ENCODE measurements at places on chromosomes 13 and 19.
A peak's percentile ranks its signal among the peaks of the same experiment; 100 is the strongest.

DNA sequence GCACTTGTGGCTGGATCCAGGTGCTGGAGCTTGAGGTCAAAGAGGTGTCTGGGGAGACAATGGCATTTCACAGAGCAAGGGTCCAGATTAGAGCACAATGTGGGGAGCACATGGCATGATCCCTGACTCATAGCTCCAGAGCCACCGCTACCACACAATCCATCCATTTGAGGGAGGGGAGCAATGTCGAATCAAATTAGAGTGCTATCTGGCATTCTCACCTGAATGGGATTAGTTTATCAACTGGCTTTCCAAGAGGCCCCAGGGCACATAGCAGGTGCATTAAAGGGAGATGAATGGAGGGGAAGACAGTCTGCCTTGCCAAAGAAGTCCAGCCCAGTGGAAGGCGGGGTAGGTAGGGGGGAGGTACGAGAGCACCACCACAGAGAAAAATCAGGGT, 194.4 kb upstream of the GPR12 start:
- DNase-seq: no peak

DNA sequence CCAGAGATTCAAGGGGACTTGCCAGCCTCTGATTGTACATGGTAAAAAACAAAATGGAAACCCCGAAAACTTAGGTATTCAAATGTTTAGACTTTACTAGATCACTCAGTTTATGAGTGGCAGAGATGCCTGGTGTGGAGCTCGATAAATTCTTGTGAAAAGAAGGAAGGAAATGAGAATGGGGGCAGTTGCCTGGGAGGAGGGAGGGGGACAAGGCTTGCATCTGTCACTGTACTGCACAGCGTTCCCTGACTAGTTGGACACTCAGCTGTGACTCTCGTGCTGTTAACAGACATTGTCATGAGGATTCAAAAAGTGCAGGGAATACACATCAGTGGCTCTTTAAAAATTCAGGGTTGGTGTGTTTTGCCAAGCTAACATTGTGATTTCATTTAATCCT, 232.9 kb downstream of the ZIC5 start:
- DNase-seq: no peak

DNA sequence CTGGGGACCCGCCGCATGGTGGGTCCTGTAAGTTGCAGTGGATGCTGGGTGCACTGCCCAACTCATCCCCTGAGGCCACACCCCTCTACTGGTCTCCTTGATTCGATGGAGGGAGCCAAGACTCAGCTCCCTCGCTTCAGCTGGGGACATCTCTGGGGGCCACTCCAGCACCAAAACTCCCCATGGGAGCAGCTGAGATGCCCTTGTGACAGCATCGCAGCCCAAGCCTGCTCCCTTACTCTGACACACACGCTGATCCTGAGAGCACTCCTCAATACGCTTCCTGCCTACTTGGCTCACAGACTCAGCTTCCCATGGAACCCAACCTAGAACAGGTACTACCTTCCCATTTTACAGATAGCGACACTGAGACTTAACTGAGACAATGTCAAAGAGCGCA, 56.2 kb downstream of the PEPD start:
- DNase-seq: peak; percentile 17

DNA sequence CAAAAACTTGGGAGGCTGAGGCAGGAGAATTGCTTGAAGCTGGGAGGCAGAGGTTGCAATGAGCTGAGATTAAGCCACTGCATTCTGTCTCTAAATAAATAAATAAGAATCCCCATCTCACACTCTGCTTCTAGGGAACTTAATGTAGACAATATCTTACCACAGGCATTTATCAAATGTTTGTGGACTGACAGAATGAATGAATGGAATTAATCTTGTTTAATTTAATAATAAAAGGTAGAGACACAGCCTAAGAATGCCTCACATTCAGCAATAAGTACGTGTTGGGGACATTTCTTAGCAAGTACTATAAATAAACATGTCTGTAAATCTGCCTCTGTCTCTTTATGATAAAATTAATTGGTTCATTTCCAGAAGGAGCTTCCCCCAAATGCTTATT, 36.2 kb upstream of the RBM26 start:
- DNase-seq: no peak

- no peak for DNase-seq
Measured at GRCh38 chr13:49298416-49298815, 50.7 kb downstream of the CDADC1 start.

DNA sequence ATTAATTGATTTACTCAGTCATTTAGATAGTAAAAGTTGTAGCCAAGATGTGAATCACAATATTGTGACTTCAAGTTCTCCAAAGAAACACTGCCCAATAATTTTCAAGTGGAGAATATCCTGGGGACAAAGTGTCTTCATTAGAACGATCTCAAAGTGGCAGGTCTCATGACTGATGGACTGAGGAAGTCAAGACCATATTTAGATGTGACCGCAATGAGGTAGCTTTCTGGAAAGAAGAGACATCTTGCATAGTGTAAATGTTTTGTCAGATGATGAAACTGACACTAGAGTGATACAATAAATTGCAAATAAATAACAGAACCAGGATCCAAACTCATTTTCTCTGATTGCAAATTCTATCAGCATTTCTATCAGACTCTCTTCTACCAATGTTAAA, 1476.9 kb downstream of the EFNB2 start:
- DNase-seq: no peak

- DNase-seq: no peak
Measured at GRCh38 chr13:32334671-32335070, 19.4 kb downstream of the BRCA2 start.

- no peak for DNase-seq
Measured at GRCh38 chr13:74661851-74662250, 527.6 kb upstream of the KLF12 start.

DNA sequence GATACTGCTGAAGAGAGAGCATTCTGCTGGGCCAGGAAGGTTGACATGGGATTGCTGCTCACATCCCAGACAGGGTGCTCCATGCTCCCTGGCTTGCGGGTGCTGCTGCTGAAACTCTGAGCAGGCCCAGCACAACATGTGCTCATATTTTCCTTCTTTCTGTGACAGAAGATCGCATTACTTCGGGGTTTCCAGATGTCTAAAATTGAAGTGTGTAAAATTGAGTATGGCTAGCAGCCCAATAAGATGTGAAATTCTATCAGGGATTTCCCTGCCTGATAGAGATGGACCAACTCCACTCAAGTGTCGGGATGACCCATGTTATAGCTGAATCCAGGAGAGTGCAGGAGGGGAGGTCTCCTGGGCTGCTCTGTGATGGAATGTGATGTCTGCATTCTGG, 55.6 kb upstream of the KL start:
- DNase-seq: no peak

DNA sequence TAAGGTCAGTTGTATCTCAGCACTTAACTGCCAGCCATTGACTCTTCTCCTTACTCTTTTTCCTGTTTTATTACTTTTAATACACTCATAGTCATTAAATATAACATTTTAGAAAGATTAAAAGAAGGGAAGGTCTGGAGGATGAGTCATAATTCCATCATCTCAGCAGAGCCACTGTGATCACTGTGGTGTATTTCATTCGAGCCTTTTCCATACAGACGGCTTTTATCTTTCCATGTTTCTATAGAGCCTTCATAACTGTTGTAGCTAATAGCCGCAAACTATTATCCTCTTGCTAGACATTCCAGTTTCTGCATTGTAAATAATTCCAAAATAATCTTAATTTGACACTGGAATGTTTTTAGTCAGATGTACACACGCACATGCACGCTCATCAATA, 4.7 kb upstream of the FLT1 start:
- DNase-seq: no peak

- no peak for DNase-seq
Measured at GRCh38 chr19:961866-962620, 22.1 kb upstream of the WDR18 start.

- DNase-seq: no peak
Measured at GRCh38 chr19:43754253-43754502, 584 bp downstream of the SMG9 start.

- no peak for DNase-seq
Measured at GRCh38 chr19:50331221-50331993, 2.2 kb upstream of the KCNC3 start.

DNA sequence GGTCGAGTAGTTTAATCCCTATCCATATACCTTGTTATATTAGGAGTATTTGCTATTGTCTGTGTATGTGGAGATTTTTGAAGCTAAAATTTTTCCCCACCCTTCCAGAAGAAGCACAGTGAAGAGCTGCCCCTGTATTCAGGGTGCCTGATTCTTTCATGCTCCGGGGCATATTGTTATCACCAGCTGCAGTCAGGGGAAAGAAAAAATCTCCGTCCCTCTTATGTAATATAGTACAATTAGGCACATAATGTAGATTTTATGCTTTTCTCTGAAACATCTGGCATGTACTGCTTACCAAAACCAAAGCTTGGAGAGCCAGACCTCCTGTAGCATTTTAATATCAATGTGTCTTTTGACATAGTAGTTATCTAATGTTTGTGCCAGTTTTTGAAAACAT, 214.9 kb upstream of the EDNRB start:
- no peak for DNase-seq

- no peak for DNase-seq
Measured at GRCh38 chr13:73450583-73450982, 391.8 kb downstream of the KLF5 start.

GRCh38 chr13:60838581-60838980, 441.6 kb downstream of the TDRD3 start:
- no peak for DNase-seq

DNA sequence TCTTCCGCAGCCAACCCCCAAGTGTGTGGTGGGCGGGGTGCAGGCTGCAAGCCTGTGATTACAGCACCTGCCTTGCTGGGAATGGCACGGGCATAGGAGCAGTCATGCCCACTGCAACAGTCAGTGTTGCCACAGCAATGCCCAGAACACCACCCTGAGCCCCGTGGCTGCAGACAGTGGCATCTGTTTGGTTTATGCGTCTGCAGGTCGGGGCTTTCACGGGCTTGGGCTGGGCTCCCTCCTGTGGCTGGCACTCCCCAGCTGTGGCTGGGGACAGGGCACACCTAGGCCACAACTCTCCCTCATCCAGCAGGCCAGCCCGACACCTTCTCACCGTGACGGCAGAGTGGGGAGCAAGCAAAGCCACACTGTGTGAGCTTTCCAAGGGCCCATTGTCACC, 115.3 kb upstream of the C1QTNF9B start:
- DNase-seq: no peak

Data from activated CD8-positive, alpha-beta memory T cell treated with anti-CD3 and anti-CD28 coated beads, Interleukin-2, amount 50 U/mL, for 48 hours (primary cell).